ENCODE measurements at places on chromosomes 6 and 20. TPM values are rescaled to one million over a fixed set of nuclear protein-coding genes. Genes with fewer than 3 reads are reported as not detected.

DNA sequence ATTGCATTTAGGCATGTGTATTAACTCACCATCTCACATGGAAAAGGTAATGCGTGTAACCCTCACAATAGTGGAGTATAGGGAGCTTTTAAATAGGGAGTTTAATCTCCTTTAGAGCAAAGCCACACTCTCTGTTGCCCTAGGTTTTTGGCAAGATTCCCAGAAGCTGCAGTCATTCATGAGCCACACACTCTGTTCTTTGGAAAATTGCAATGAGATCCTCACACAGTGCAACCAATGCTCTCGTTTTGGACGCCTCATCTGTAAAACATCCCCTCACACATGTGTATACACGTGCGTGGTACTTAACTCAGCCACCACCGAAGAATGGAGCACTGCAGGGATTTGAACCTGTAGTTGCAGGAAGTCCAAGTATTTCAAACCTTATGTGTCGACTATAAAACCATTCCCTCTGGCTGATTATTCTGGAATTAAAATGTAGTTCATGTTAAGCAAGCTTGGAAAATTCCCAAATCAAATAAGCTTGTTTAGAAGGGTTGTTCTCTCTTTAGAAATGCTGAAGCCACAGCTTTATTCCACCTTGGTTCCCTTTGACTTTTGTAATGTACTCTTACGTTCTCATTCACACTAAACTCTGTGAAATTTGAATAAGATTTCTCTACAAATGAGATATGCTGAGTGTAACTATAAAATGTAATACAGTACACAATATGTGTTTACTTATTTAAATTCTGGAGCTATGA is 489.8 kb upstream of the MANEA start:
- no peaks in the 10 kb centered on the region for H3K27me3 ChIP-seq
- no peak overlapping the region for H3K4me3 ChIP-seq
- H3K36me3 ChIP-seq: no peaks in the 10 kb centered on the region
- H3K4me1 ChIP-seq: no peaks in the 10 kb centered on the region

GRCh38 chr6:33744001-33744848 is 2.5 kb downstream of the IP6K3 start:
- no peak overlapping the region for H3K27ac ChIP-seq
- no peak overlapping the region for H3K4me3 ChIP-seq
- H3K36me3 ChIP-seq: no peaks in the 10 kb centered on the region
- no peaks in the 10 kb centered on the region for H3K4me1 ChIP-seq

DNA sequence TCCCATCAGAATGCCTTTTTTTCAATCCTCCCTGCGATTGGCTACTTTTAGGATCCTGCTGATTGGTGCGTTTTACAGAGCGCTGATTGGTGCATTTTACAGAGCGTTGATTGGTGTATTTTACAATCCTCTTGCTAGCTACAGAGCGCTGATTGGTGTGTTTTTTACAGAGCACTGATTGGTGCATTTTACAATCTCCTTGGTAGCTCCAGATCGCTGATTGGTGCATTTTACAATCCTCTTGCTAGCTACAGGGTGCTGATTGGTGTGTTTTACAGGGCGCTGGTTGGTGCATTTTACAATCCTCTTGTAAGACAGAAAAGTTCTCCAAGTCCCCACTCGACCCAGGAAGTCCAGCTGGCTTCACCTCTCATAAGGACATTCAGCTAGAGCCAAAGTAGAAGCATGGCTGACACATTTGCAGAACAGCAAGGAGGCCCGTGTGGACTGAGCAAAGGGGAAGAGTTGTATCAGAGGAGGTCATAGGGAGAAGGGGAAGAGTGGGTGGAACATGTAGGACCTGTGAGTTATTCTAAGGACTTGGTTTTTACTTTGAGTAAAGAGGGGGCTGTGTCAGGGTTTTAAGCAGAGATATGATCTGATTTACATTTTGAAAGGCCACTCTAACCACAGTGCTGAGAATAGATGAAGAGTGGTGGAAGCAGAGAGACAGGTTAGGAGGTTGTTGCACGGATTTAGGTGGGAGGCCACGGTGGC is 2.6 kb downstream of the ALDH5A1 start:
- H3K4me3 ChIP-seq: no peak overlapping the region
- peaks cover 18% of the 10 kb centered on the region for H3K4me1 ChIP-seq
- H3K27me3 ChIP-seq: no peaks in the 10 kb centered on the region
- no peak for DNase-seq
- no peaks in the 10 kb centered on the region for H3K36me3 ChIP-seq

DNA sequence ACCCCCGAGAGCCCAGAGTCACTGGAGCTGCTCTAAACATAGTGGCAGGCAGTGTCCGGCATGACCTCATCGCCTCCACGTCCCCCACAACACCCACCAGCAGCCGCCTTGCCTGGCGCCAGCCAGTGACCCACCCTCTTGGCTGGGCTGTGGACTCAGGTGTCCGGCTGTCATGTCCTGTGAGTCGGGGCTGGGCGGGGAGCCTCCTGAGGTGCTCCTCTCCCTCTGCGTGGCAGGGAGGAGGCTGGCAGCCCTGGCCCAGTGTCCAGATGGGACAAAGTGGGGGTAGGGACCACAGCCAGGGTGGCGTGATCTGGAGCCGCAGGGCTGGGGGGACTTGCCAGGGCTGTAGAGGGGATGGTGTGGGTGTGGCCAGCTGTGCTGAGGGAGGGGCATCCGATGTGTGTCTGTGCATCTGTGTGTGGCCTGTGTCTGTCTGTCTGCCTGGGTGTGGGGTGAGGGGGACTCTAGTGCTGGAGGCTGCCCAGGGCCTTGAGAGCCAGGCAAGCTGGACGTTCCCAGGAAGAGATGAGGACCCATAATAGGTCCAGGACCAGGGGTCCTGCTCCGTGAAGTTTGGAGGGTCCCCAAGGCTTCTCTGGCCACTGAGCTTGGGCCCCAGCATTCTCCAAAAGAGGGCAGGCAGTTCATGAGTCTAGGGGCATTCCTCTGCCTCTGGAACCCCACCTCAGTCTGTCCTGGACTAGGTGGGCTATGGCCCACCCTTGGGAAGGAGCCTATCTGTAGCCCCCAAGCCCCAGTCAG is 2.3 kb upstream of the SOX18 start:
- DNase-seq: no peak
- no peak overlapping the region for H3K27ac ChIP-seq
- peaks cover 11% of the 10 kb centered on the region for H3K4me1 ChIP-seq
- H3K36me3 ChIP-seq: no peaks in the 10 kb centered on the region

DNA sequence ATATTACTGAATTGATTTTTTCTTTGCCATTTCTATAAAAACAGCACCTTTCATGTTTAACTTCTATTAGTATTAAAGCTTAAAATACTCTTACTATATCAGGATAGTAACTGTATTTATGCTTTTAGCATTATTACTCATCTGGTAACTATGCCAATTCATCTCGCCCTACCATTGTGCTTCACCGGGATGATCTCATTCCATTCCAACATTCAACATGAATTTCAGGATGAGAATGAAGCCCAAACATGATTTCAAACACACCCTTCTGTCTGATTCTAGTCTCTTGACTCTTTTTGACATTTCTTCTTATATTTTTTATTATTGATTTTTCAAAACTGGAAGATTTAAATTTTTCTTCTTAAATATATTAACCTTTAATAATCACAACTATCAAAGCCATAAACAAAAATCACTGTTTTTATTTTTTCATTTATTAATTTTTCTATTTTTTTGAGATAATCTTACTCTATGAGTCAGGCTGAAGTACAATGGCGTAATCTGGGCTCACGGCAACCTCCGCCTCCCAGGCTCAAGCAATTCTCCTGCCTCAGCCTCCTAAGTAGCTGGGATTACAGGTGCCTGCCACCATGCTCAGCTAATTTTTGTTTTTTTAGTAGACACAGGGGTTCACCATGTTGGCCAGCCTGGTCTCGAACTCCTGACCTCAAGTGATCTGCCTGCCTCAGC is 46.7 kb downstream of the GJA1 start:
- H3K27me3 ChIP-seq: no peaks in the 10 kb centered on the region
- no peaks in the 10 kb centered on the region for H3K36me3 ChIP-seq
- H3K4me1 ChIP-seq: no peaks in the 10 kb centered on the region
- H3K27ac ChIP-seq: no peak overlapping the region
- no peak for DNase-seq
- H3K4me3 ChIP-seq: no peak overlapping the region

DNA sequence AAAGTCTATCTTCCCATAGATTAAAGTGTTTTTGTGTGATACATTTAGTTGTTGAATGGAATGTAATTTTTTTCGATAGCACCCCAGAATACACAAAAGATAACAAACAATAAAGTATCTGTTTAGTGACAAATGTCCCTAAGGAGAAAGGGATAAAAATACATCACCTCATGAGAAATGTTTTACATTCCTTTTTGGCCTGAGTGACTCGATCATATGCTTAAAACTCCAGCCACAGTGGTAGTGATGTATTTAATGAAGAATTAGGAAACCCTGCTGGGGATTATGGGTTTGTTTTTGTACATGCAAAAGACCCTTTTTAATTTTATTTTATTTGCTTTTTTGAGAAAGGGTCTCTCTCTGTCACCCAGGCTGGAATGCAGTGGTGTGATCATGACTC is 4.3 kb upstream of the SGK1 start:
- H3K27ac ChIP-seq: no peak overlapping the region
- no peaks in the 10 kb centered on the region for H3K36me3 ChIP-seq
- H3K4me3 ChIP-seq: no peak overlapping the region
- H3K4me1 ChIP-seq: peaks cover 4% of the 10 kb centered on the region

DNA sequence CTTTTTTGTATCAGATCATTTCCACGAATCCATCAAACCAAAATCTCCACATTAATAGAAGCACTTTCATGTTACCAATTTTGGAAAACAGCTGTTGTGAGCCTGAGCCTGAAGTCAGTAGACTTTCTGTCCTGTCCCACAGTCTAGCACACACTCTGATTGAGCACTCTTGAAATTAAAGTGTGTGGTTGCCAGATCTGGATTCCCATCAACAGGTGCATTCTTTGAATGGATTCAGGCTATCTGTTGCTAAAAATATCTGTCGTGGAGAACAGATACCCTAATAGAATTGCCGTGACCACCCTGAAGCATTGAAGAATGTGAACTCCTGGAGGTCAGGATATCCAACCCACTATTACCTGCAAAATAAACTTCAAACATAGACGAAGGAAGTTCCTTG is 73.3 kb downstream of the TFAP2A start:
- H3K36me3 ChIP-seq: no peaks in the 10 kb centered on the region
- H3K27ac ChIP-seq: no peak overlapping the region
- H3K4me1 ChIP-seq: no peaks in the 10 kb centered on the region
- no peaks in the 10 kb centered on the region for H3K27me3 ChIP-seq
- no peak overlapping the region for H3K4me3 ChIP-seq

- no peak overlapping the region for H3K27ac ChIP-seq
- H3K27me3 ChIP-seq: no peaks in the 10 kb centered on the region
- H3K4me3 ChIP-seq: no peak overlapping the region
These were observed 226.8 kb upstream of the PDE10A start for GRCh38 chr6:165889636-165890403.

GRCh38 chr6:122657601-122658000 is 47.4 kb downstream of the PKIB start:
- no peak overlapping the region for H3K27ac ChIP-seq
- H3K4me1 ChIP-seq: no peaks in the 10 kb centered on the region
- no peak for DNase-seq
- H3K4me3 ChIP-seq: no peak overlapping the region

DNA sequence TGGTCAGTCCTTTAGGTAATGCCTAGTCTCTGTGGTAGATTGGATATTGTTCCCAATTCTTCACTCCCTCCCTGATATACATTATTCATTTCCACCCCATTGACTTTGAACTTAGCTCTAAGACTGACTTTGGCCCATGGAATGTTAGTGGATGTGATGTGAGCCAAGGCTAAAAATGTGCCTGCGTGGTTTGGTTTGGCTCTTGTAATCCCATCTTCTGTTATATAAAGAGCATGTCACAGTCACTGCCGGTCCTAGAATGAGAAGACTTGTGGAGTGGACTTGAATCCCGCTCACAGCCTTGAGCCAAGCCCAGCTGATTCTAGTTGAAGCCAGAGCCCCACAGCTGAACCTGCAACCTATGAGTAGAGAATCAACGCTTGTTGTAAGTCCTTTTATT is 23.6 kb upstream of the DNAAF9 start:
- H3K4me3 ChIP-seq: no peak overlapping the region
- no peaks in the 10 kb centered on the region for H3K27me3 ChIP-seq
- no peak for DNase-seq

GRCh38 chr6:107489636-107490565 is at the start of gene SOBP:
Gene SOBP, plus strand, starts transcription at chr6:107490117. Its CDS starts 500 bp downstream, at chr6:107490617.
- H3K4me1 ChIP-seq: peaks cover 31% of the 10 kb centered on the region
- peaks cover 40% of the 10 kb centered on the region for H3K27me3 ChIP-seq
- H3K36me3 ChIP-seq: no peaks in the 10 kb centered on the region
- no peak within 1 kb of the TSS for H3K27ac ChIP-seq

GRCh38 chr6:121780325-121781321 is 345.2 kb downstream of the GJA1 start:
- H3K27ac ChIP-seq: no peak overlapping the region
- DNase-seq: no peak
- H3K4me1 ChIP-seq: no peaks in the 10 kb centered on the region
- H3K27me3 ChIP-seq: no peaks in the 10 kb centered on the region
- H3K4me3 ChIP-seq: no peak overlapping the region

GRCh38 chr6:41228616-41229015 is 467 bp downstream of the TREML4 start:
- H3K27ac ChIP-seq: no peak overlapping the region
- H3K4me3 ChIP-seq: no peak overlapping the region

DNA sequence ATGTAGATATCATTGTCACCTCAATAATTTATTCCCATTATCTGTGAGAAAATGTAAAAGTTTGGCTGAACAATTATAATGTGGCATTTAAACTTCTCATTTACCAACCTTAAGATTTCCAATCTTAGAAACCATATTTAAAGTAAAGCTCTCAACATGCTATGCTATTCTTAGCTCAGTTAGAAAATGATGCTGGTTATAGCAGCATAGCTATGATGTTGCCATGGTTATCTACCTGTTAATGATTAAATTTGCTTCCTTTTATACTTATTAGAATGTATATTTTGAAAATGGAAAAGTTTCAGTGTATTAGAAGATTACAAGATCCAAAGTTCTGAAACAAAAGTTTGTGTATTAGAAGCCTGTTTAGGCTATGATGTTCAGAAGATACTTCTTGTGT is 110.1 kb downstream of the GPR63 start:
- no peaks in the 10 kb centered on the region for H3K27me3 ChIP-seq
- no peaks in the 10 kb centered on the region for H3K4me1 ChIP-seq
- no peak overlapping the region for H3K27ac ChIP-seq
- H3K4me3 ChIP-seq: no peak overlapping the region

DNA sequence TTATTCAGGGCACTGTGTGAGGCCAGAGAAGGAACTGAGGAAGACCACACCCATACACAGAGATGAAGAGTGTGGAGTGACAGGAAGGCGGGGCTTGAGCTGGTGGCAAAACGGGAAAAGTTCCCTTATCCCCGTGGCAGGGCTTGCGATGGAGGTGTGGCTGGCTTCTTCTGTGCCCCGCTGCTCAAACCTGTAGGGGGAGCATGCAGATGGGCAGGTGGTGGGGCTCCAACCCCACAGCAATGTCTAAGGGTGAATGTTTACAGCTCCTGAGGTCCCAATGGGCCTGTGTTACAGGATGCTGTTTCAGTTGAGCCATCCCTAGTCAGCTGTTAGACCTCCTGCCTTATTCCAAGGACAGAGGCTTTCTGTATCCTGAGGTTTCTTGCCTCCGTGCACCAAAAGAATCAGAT is 105.9 kb downstream of the LY86 start:
- H3K27me3 ChIP-seq: no peaks in the 10 kb centered on the region
- H3K27ac ChIP-seq: no peak overlapping the region
- H3K4me3 ChIP-seq: no peak overlapping the region
- H3K4me1 ChIP-seq: no peaks in the 10 kb centered on the region
- H3K36me3 ChIP-seq: no peaks in the 10 kb centered on the region

Gene PBOV1
- not detected for total RNA-seq

Gene MYMX
- not detected for total RNA-seq

Gene TCF15
- total RNA-seq: not detected

Gene CLIC5
- total RNA-seq: 17.6 TPM

Gene SIRPB2
- total RNA-seq: not detected

Gene HEY2
- 0.14 TPM for total RNA-seq

Gene ZSCAN31
- 0.97 TPM for total RNA-seq

All from CD4-positive, alpha-beta memory T cell (primary cell).